IMR-90 (cell line): ENCODE measurements at places on chromosomes 11 and 22. TPM values are rescaled to one million over a fixed set of nuclear protein-coding genes. Genes with fewer than 3 reads are reported as not detected.
A peak's percentile ranks its signal among the peaks of the same experiment; 100 is the strongest.

The CD248 gene
- 19.5 and 25.6 TPM in 2 replicates for total RNA-seq

The TLCD5 gene
- total RNA-seq: 11.5 and 11.7 TPM in 2 replicates

The FAM168A gene
- 13.1 and 13.6 TPM in 2 replicates for total RNA-seq

The SAA4 gene
- not detected in 2 replicates for total RNA-seq

The PIH1D2 gene
- 1.1 and 2.2 TPM in 2 replicates for total RNA-seq

The XKR3 gene
- not detected in 2 replicates for total RNA-seq

The APOBEC3C gene
- total RNA-seq: 5.6 and 6.6 TPM in 2 replicates

The OR2AG1 gene
- not detected in 2 replicates for total RNA-seq

DNA sequence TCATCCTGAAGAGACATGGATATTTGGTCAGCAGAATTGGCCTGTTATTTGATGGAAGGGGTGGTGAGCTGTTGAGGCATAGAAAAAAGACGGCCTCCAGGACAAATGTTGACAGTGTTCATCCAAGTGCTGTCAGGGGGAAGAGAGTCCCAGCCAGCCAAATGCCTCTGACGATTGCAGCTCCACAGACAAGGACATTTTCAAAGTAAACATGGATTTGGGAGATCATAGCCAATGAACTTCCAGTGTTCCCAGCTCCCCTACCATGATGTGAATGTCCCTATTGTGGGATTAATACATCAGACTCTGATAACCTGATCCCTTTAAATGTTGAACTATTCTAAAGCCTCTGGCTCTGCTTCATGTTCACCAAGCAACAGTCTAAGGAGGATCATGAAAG is 31.2 kb upstream of the PSMA1 start:
- DNase-seq: no peak
- no peak overlapping the region for H3K4me3 ChIP-seq
- no peaks in the 10 kb centered on the region for H3K36me3 ChIP-seq
- peaks cover 4% of the 10 kb centered on the region; the same call in 1 of the 2 replicates for H3K27me3 ChIP-seq
- H3K4me1 ChIP-seq: no peaks in the 10 kb centered on the region

GRCh38 chr11:134666273-134667174 is 254.5 kb upstream of the B3GAT1 start:
- H3K4me3 ChIP-seq: no peak overlapping the region
- DNase-seq: no peak
- no peaks in the 10 kb centered on the region for H3K36me3 ChIP-seq
- H3K27me3 ChIP-seq: no peaks in the 10 kb centered on the region
- no peak overlapping the region for H3K27ac ChIP-seq

- H3K36me3 ChIP-seq: no peaks in the 10 kb centered on the region
- no peaks in the 10 kb centered on the region for H3K4me1 ChIP-seq
- peak; percentile 79 for DNase-seq
- no peak overlapping the region for H3K27ac ChIP-seq
Measured at GRCh38 chr11:13073119-13073981, 64.2 kb downstream of the RASSF10 start.

GRCh38 chr22:49770547-49771265 is 57.0 kb downstream of the BRD1 start:
- H3K4me3 ChIP-seq: no peak overlapping the region
- no peaks in the 10 kb centered on the region for H3K27me3 ChIP-seq
- H3K36me3 ChIP-seq: peaks cover 28% of the 10 kb centered on the region
- DNase-seq: no peak
- peaks cover 11% of the 10 kb centered on the region for H3K4me1 ChIP-seq

DNA sequence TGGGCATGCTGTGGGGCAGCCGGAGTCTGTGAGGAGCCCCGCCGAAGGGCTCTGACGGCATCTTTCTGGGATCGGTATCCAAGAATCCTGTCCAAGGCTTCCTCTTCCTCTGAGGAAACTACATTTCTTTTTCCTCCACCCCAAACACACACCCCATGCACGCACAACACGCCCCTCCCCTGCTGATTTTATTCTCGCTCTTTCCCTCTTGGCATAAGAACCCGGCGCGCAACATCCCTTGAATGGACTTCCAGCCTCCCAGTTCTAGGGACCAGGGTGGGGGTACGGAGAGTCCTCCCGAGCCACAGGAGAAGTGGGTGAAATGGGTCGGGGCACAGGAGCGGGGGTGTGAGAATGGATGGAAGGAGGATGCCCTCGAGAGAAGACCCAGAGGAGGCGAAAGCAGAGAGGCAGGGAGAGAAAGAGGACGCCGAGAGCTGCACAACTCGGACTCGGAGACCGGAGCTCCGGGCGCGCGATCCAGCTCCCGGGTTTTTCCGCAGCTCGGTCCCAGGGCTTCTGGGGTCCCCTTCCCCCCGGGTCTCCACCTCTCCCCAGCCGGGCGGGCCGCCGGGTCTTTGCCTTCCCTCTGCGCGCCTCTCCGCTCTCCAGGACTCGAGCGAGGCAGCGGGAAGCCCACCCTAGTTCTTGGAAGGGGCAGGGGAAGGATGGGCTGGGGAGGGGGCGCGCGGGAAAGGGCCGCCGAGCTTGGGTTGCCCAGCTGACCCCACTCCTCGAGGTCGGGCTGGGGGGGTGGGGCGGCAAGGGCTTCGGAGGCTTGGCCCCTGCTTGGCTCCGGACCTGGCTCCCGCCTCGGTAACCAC is 1.5 kb upstream of the LARGE1 start:
- no peaks in the 10 kb centered on the region for H3K27me3 ChIP-seq
- H3K4me3 ChIP-seq: peak overlapping the region; percentile 79
- no peaks in the 10 kb centered on the region for H3K4me1 ChIP-seq
- peak; percentile 60 for DNase-seq
- H3K27ac ChIP-seq: peak overlapping the region; percentile 75

DNA sequence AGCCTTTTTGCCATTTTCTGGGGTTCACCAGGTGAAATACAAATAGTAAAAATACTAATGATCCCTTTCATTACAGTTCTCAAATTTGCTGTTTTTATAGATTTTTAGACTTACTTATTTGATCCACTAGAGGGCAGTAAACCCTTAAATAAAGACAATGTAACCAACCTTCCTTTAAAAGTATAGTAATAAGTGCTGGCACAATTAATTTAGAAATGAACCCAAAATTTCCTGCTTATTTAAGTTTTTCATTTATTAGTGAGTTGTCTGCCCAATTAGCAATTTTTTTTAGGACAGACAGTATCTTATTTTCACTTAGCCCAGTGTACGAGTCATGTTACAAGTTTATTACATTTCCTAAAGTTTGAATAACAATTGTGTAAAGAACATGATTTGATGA is 4.7 kb downstream of the DDIAS start:
- no peak overlapping the region for H3K27ac ChIP-seq
- no peak overlapping the region for H3K4me3 ChIP-seq
- peak; percentile 43 for DNase-seq

- no peaks in the 10 kb centered on the region for H3K36me3 ChIP-seq
- H3K4me3 ChIP-seq: no peak overlapping the region
- H3K4me1 ChIP-seq: no peaks in the 10 kb centered on the region
- H3K27ac ChIP-seq: no peak overlapping the region
- no peaks in the 10 kb centered on the region for H3K27me3 ChIP-seq
Measured at GRCh38 chr11:84227970-84228665, 942.0 kb upstream of the CCDC90B start.

- no peaks in the 10 kb centered on the region for H3K36me3 ChIP-seq
- no peak for DNase-seq
- no peak overlapping the region for H3K4me3 ChIP-seq
- peaks cover 8% of the 10 kb centered on the region; the same call in 1 of the 2 replicates for H3K27me3 ChIP-seq
- no peak overlapping the region for H3K27ac ChIP-seq
Measured at GRCh38 chr11:19768815-19769214, 56.2 kb downstream of the NAV2 start.

- no peak for DNase-seq
- peaks cover 48% of the 10 kb centered on the region; the same call in 1 of the 2 replicates for H3K36me3 ChIP-seq
- no peak overlapping the region for H3K27ac ChIP-seq
- H3K27me3 ChIP-seq: no peaks in the 10 kb centered on the region
- H3K4me3 ChIP-seq: no peak overlapping the region
Measured at GRCh38 chr22:37628830-37629229, 10.6 kb upstream of the SH3BP1 start.

GRCh38 chr11:62439785-62440602 is 21.2 kb downstream of the SCGB1A1 start:
- H3K27ac ChIP-seq: peak overlapping the region; percentile 55
- H3K36me3 ChIP-seq: no peaks in the 10 kb centered on the region
- no peak overlapping the region for H3K4me3 ChIP-seq

DNA sequence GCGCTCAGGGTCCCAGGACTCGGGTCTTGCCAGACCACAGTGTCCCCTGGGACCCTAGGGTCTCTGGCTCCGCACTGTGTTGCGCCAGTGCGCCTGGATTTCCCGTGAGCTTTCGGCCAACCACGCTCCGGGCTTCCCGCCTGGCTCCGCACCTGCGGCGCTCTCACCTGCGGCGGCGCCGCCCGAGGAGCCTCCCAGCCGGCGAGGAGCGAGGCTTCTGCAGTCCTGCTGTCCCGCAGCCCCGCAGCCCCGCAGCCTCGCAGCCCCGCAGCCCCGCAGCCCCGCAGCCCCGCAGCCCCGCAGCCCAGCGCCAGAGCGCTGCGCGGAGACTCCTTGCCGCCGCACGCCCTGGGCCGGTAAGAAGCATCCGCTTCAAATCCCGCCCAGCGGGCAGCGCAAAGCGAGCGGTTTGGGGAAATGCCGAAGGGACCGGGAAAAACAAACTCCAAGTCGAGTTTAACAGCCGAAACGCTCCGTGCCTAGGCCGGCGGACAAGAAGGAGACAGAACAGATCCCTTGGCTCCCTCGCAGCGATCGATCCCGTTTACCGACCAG is 939 bp downstream of the ALX4 start:
- H3K4me3 ChIP-seq: no peak overlapping the region
- no peaks in the 10 kb centered on the region for H3K36me3 ChIP-seq
- peaks cover 98% of the 10 kb centered on the region for H3K27me3 ChIP-seq
- peaks cover 2% of the 10 kb centered on the region; the same call in 1 of the 2 replicates for H3K4me1 ChIP-seq
- no peak overlapping the region for H3K27ac ChIP-seq

GRCh38 chr11:95451682-95452081 is 220.7 kb upstream of the SESN3 start:
- H3K27me3 ChIP-seq: peaks cover 2% of the 10 kb centered on the region; the same call in 1 of the 2 replicates
- peaks cover 5% of the 10 kb centered on the region; the same call in 1 of the 2 replicates for H3K4me1 ChIP-seq
- H3K4me3 ChIP-seq: no peak overlapping the region
- H3K36me3 ChIP-seq: no peaks in the 10 kb centered on the region
- H3K27ac ChIP-seq: no peak overlapping the region

DNA sequence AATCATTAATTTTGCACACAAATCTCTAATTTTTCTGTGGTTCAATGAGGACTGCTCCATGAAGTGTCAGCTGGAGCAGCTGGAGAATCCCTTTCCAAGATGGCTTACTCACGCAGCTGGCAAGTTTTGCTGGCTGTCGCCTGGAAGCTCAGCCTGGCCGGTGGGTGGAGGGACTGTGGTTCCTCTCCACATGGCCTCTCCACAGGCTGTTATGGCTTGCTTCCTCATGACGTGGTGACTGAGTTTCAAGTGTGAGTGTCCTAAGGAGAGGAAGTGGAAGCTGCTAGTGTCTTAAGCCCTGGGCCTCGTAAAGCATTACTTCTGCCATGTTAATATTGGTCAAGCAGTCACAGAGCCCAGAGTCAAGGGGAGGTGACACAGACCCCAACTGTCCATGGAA is 14.0 kb upstream of the NRIP3 start:
- no peak overlapping the region for H3K27ac ChIP-seq
- no peaks in the 10 kb centered on the region for H3K4me1 ChIP-seq
- no peaks in the 10 kb centered on the region for H3K36me3 ChIP-seq
- no peak overlapping the region for H3K4me3 ChIP-seq
- H3K27me3 ChIP-seq: peaks cover 2% of the 10 kb centered on the region; the same call in 1 of the 2 replicates
- DNase-seq: peak; percentile 46

- H3K4me3 ChIP-seq: no peak overlapping the region
- H3K4me1 ChIP-seq: peaks cover 15% of the 10 kb centered on the region
- peak overlapping the region; percentile 59 for H3K27ac ChIP-seq
- H3K36me3 ChIP-seq: no peaks in the 10 kb centered on the region
- no peak for DNase-seq
Measured at GRCh38 chr11:28965819-28966218, 857.6 kb downstream of the METTL15 start.

- no peak for DNase-seq
- no peak overlapping the region for H3K4me3 ChIP-seq
- H3K4me1 ChIP-seq: peaks cover 4% of the 10 kb centered on the region; the same call in 1 of the 2 replicates
- H3K27me3 ChIP-seq: peaks cover 14% of the 10 kb centered on the region; the same call in 1 of the 2 replicates
Measured at GRCh38 chr11:69111624-69112542, 43.9 kb upstream of the SMIM38 start.

- DNase-seq: no peak
- no peak overlapping the region for H3K27ac ChIP-seq
- no peaks in the 10 kb centered on the region for H3K36me3 ChIP-seq
- no peak overlapping the region for H3K4me3 ChIP-seq
- no peaks in the 10 kb centered on the region for H3K4me1 ChIP-seq
Measured at GRCh38 chr11:95487391-95487790, 256.4 kb upstream of the SESN3 start.

DNA sequence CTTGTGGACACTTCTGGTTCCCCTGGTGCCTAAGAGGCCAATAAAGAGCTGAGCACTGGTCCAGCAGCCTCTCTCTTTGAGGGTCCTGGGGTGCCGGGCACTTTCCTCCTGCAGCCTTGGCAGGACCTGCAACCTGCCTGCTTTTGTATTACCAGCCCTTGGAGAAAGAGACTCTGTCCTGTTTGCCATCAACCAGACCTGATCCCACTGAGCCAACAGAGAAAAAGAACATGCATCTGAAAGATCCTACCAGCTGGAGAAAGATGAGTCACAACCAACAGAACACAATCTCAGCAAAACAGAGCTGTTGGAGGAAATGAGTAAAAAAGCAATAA is 321.0 kb downstream of the DDX10 start:
- no peak overlapping the region for H3K4me3 ChIP-seq
- H3K27ac ChIP-seq: no peak overlapping the region
- DNase-seq: peak; percentile 82
- H3K4me1 ChIP-seq: peaks cover 5% of the 10 kb centered on the region
- H3K27me3 ChIP-seq: no peaks in the 10 kb centered on the region
- no peaks in the 10 kb centered on the region for H3K36me3 ChIP-seq

GRCh38 chr22:48750826-48751440 is 1076.7 kb downstream of the BRD1 start:
- no peak overlapping the region for H3K4me3 ChIP-seq
- DNase-seq: no peak
- H3K4me1 ChIP-seq: no peaks in the 10 kb centered on the region
- H3K27ac ChIP-seq: no peak overlapping the region
- no peaks in the 10 kb centered on the region for H3K36me3 ChIP-seq
- H3K27me3 ChIP-seq: no peaks in the 10 kb centered on the region

DNA sequence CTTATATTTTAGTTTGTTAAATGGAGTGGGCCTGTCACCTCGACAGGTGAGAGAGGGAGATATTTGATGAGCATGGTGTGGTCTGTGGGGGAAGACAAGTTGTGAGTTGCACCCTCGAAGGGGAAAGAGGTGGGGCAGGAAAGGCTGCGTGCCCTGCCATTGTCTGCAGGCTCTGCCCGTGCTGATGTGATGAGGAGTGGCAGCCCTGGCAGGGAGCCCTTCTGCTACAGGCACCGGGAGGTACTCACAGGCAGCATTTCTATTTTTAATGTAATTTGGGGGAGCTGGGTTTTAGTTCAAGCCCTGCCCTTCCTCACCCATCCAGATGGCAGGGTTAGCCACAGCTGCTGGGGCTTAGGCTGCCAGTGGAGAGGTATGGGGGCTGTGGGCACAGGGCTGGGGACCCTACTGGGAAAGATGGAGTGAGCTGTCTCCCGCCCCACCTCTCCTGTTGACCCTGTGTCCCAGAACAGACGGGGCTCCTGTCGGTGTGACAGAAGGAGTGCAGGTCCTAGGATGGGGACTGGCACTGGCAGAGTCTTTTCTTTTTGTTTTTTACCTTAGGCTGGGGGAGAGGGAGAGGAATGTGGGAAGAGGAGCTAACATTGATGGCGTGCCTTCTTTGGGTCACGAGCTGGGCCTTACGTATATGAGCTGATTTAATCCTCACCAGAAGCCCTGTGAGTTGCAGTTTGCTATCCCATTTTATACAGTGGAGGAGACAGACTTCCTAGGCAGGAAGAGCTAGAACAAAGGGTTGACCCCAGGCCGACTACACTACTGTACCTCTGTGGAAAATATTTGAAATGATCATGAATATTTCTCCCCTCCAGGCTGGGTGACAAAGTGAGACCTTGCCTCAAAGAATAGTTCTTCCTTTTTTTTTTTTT is 51.6 kb downstream of the CEP164 start:
- H3K27ac ChIP-seq: no peak overlapping the region
- no peaks in the 10 kb centered on the region for H3K27me3 ChIP-seq
- no peak for DNase-seq
- H3K4me3 ChIP-seq: no peak overlapping the region
- peaks cover 3% of the 10 kb centered on the region; the same call in 1 of the 2 replicates for H3K4me1 ChIP-seq
